ENCODE measurements at places on chromosomes 7 and 10.
A peak's percentile ranks its signal among the peaks of the same experiment; 100 is the strongest.

DNA sequence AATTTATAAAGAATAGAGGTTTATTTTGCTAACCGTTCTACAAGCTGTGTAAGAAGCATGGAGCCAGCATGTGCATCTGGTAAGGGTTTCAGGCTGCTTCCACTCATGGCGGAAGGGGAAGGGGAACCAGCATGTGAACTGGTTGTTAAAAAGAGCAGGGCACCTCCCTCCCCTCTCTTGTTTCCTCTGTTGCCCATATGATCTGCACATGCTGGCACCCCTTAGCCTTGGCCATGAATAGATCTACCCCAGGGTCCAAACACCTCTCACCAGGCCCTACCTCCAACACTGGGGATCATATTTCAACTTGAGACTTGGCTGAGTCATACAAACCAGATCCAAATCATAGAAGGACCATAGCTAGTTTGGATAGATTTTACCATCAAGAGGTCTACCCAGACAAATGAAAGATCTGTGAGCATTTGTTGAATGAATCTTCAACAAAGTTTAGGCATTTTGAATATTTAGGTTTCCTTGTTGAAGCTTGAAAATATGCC, 36.0 kb upstream of the NRP1 start:
- no peaks in the 10 kb centered on the region for H3K36me3 ChIP-seq
- no peak overlapping the region for H3K4me3 ChIP-seq
- no peak for ATAC-seq
- H3K4me1 ChIP-seq, result no peaks in the 10 kb centered on the region

- no peaks in the 10 kb centered on the region for H3K36me3 ChIP-seq
- H3K27ac ChIP-seq, result peak overlapping the region; percentile 3
- no peak overlapping the region for H3K4me3 ChIP-seq
- no peak for ATAC-seq
- peaks cover 43% of the 10 kb centered on the region for H3K4me1 ChIP-seq
- H3K27me3 ChIP-seq, result no peaks in the 10 kb centered on the region
Measured at GRCh38 chr10:110833941-110834628, 37.6 kb upstream of the PDCD4 start.

- H3K4me3 ChIP-seq, result no peak overlapping the region
- ATAC-seq, result no peak
- no peaks in the 10 kb centered on the region for H3K36me3 ChIP-seq
- H3K4me1 ChIP-seq, result no peaks in the 10 kb centered on the region
- H3K27me3 ChIP-seq, result no peaks in the 10 kb centered on the region
Measured at GRCh38 chr10:8311526-8312070, 257.1 kb downstream of the GATA3 start.

- no peaks in the 10 kb centered on the region for H3K27me3 ChIP-seq
- H3K27ac ChIP-seq, result no peak overlapping the region
- peaks cover 45% of the 10 kb centered on the region for H3K4me1 ChIP-seq
Measured at GRCh38 chr7:44454348-44454747, 36.1 kb downstream of the NUDCD3 start.

GRCh38 chr10:17454161-17455014, at the start of gene ST8SIA6:
Gene ST8SIA6, minus strand, starts transcription at chr10:17454595. Its CDS starts 340 bp downstream, at chr10:17454255.
- peak within 1 kb of the TSS; percentile 57 for H3K4me3 ChIP-seq
- peaks cover 59% of the 10 kb centered on the region for H3K27me3 ChIP-seq
- peaks cover 10% of the 10 kb centered on the region for H3K4me1 ChIP-seq

GRCh38 chr7:130274296-130274695, 7.6 kb downstream of the CPA2 start:
- H3K4me1 ChIP-seq, result no peaks in the 10 kb centered on the region
- H3K36me3 ChIP-seq, result no peaks in the 10 kb centered on the region
- ATAC-seq, result no peak
- H3K27me3 ChIP-seq, result peaks cover 85% of the 10 kb centered on the region

DNA sequence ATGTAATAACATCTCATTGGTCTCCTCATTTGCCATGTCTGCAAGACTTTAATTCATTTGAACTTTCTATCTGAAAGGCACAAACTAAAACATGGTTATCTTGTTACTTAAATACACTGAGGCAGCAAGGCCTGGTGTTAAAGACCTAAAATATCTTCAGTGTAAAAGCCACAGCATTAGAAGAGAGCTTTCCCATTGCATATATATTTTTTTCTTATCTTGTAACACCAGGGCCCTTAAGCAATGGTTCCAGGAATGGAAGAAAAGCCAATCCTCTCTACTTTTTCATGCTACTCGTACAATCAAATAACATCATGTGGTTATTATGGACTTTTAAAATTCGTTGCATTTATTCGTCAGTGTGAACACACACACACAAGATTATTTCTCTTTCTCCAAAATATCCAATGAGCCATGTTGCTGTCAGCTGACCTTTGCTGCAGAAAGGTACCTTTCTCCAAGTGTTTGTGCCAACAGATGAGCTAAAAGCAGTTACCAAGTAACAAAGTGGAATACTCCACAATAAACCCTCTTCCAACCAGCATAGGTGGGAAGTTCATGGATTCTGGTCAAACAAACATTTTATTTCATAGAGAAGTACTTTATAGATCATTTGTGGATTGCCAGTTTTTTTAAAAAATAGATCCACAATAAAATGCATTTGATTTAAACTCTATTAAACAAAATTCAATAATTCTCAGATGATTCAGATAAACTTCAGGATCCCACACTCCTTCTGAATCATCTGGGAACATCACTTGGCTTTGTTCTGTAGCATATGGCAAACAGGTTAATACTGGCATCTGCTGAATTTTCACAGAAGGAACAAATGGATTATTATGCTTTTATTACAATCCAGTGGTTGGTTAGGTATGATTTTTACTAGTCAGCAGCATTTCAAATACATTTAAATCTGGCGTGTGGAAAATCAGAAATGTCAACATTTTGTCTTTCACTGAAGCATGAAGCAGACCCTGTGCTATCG, 63.3 kb upstream of the AGBL3 start:
- H3K27me3 ChIP-seq, result no peaks in the 10 kb centered on the region
- H3K4me1 ChIP-seq, result no peaks in the 10 kb centered on the region
- no peak for ATAC-seq
- no peaks in the 10 kb centered on the region for H3K36me3 ChIP-seq
- no peak overlapping the region for H3K27ac ChIP-seq
- H3K4me3 ChIP-seq, result no peak overlapping the region

- H3K36me3 ChIP-seq, result no peaks in the 10 kb centered on the region
- no peak for ATAC-seq
- no peaks in the 10 kb centered on the region for H3K27me3 ChIP-seq
- H3K4me1 ChIP-seq, result peaks cover 41% of the 10 kb centered on the region
- H3K4me3 ChIP-seq, result no peak overlapping the region
- no peak overlapping the region for H3K27ac ChIP-seq
Measured at GRCh38 chr10:124526621-124527267, 65.1 kb downstream of the LHPP start.

DNA sequence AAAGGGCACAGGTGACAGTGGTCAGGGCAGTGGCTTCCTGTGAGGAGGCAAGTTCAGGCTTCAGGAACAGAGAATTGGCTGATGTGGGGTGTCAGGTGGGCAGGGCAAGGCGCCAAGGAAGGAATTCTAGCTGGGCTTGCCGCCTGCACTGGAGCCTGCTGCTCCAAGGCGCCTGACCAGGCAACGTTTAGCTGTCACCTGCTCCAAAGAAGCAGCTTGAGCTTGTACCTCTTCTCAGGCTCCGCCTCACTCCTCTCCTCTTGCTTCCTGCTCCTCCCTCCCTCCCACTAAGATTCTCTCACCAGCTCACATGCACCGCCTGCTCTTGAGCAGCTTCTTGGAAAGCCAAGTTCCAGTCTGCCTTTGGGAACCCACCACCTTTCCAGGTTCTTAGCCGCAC, 187.4 kb upstream of the GRB10 start:
- no peak overlapping the region for H3K27ac ChIP-seq
- no peaks in the 10 kb centered on the region for H3K27me3 ChIP-seq

GRCh38 chr7:94042381-94042780, 38.2 kb upstream of the BET1 start:
- H3K27ac ChIP-seq, result no peak overlapping the region
- H3K27me3 ChIP-seq, result no peaks in the 10 kb centered on the region
- peaks cover 7% of the 10 kb centered on the region for H3K36me3 ChIP-seq
- H3K4me3 ChIP-seq, result no peak overlapping the region
- ATAC-seq, result peak; percentile 76

DNA sequence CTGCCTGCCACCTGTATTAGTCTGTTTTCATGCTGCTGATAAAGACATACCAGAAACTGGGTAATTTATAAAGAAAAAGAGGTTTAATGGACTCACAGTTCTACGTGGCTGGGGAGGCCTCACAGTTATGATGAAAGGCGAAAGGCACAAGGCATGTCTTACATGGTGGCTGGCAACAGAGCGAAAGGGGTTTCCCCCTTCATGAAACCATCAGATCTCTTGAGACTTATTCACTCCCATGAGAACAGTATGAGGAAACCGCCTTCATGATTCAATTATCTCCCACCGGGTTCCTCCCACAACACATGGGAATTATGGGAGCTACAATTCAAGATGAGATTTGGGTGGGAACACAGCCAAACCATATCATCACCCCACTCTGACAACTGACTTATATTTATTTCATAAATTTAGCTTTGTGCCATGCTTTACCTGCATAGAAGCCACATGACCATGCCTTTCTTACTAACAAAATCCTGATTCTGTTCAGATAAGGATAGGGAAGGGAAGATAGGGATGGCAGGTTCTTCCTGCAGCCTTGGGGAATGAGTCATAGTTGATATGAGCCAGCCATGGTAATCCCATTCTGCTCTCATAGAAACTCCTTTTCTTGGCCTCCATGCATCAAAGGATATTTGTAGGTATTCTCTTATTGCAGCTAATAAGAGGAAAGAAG, 191.3 kb upstream of the AGK start:
- H3K4me1 ChIP-seq, result no peaks in the 10 kb centered on the region
- H3K27me3 ChIP-seq, result peaks cover 20% of the 10 kb centered on the region
- H3K27ac ChIP-seq, result no peak overlapping the region
- no peak for ATAC-seq
- H3K36me3 ChIP-seq, result no peaks in the 10 kb centered on the region

DNA sequence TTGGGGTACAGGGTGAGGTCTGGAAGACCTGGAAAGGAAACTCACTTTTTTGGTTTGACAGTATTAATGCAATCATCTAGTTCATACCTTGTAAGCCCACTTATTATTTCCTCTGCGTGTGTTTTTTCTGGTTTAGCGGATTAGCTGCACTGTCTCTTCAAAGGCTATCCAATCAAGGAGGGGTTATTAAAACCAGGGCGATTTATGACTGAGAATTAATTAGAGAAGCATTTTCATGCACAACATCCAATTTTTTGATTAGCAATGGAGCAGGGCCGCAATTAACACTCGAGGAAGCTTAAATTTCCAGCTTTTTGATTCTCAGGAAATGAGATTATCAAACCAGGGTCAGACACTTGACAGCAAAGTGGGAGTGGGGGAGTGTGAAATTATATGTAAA, 248.9 kb downstream of the EXOC4 start:
- no peaks in the 10 kb centered on the region for H3K4me1 ChIP-seq
- no peak overlapping the region for H3K27ac ChIP-seq
- no peaks in the 10 kb centered on the region for H3K27me3 ChIP-seq
- no peak for ATAC-seq

GRCh38 chr7:111168182-111168581, 77.3 kb downstream of the LRRN3 start:
- H3K4me1 ChIP-seq, result no peaks in the 10 kb centered on the region
- no peaks in the 10 kb centered on the region for H3K36me3 ChIP-seq
- H3K27ac ChIP-seq, result no peak overlapping the region
- ATAC-seq, result no peak
- no peak overlapping the region for H3K4me3 ChIP-seq

GRCh38 chr7:2810682-2811415, 33.3 kb downstream of the GNA12 start:
- peaks cover 42% of the 10 kb centered on the region for H3K36me3 ChIP-seq
- no peaks in the 10 kb centered on the region for H3K27me3 ChIP-seq
- H3K27ac ChIP-seq, result peak overlapping the region; percentile 42
- ATAC-seq, result no peak
- no peak overlapping the region for H3K4me3 ChIP-seq

DNA sequence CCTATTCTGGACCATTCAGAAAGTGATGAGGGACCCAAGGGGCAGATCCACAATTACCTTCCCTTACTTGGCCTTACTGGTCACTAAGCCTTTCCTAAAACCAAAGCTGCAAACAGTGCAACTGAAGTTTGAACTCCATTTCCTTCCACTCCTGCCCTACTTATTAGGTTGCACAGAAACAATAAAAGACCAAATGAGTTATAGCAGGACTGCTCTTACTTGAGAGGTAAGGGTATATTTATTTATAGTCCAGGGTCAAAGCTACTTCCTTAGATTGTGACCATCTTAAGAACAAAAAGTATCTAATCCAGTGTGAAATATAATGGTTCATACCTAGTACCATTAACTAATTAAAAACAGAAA, 27.0 kb downstream of the CDK6 start:
- ATAC-seq, result no peak
- peak overlapping the region; percentile 89 for H3K27ac ChIP-seq
- H3K36me3 ChIP-seq, result no peaks in the 10 kb centered on the region
- peaks cover 30% of the 10 kb centered on the region for H3K4me1 ChIP-seq
- H3K4me3 ChIP-seq, result peak overlapping the region; percentile 59
- H3K27me3 ChIP-seq, result no peaks in the 10 kb centered on the region

DNA sequence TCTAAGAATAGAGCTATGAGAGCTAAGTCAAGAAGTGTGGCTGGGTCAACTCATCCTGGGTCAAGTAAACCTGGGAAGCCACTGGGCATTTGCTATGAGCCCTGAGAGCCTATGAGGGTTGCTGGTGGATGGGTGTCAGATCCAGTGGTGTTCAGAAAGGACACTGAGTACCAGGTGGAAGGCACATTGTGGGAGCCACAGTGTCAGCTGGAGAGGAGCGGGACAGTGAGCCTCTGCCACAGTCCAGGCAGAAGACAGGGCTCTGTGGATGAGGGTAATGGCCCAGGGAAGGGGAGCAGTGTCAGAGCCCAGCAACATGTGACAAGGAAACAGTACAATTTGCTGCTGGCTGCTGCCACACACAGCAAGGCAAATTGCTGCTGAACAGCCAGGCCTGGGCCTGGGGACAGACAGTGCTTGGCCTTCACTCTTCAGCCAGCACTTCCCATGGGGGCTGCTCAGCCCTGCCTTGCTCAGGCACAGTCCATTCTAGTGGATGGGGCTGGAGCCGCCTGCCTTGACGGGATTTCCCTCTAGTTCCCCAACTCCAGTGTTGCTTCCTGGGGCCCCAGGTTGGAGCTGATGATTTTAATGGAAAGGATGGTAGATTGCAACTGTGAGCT, 90.9 kb upstream of the CHST15 start:
- no peaks in the 10 kb centered on the region for H3K36me3 ChIP-seq
- H3K27me3 ChIP-seq, result no peaks in the 10 kb centered on the region
- H3K4me1 ChIP-seq, result peaks cover 12% of the 10 kb centered on the region
- no peak for ATAC-seq
- no peak overlapping the region for H3K27ac ChIP-seq

DNA sequence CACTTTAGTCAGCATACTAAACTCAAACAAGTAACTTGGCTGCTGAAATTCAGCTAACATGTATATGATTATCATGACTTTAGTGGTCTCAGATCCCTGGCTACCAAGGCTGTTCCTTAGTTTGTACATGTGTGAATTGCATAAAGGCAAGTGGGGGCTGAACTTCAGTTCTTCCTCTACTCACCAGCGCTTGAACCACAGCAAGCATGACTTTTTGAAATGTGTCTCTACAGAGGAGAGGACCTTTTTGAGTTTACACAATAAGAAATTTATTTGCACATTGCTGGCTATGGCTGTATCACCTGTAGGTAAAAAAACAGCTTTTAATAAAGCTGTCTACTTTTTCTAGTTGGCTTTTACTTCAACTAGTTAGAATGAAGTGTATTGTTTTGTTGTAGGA, 48.8 kb downstream of the MDFIC start:
- ATAC-seq, result no peak
- peaks cover 44% of the 10 kb centered on the region for H3K36me3 ChIP-seq
- H3K27me3 ChIP-seq, result no peaks in the 10 kb centered on the region
- H3K4me1 ChIP-seq, result peaks cover 70% of the 10 kb centered on the region
- no peak overlapping the region for H3K4me3 ChIP-seq

Measured in stimulated activated memory B cell treated with anti-CD40 and anti-IgM and Interleukin-4, amounts not matched to agents 10 μg/mL and 1 μg/mL and 100 μg/mL, for 72 hours (primary cell).